Esophagus mucosa (tissue), 1 donor: ENCODE measurements at places on chromosomes 5 and 9.

DNA sequence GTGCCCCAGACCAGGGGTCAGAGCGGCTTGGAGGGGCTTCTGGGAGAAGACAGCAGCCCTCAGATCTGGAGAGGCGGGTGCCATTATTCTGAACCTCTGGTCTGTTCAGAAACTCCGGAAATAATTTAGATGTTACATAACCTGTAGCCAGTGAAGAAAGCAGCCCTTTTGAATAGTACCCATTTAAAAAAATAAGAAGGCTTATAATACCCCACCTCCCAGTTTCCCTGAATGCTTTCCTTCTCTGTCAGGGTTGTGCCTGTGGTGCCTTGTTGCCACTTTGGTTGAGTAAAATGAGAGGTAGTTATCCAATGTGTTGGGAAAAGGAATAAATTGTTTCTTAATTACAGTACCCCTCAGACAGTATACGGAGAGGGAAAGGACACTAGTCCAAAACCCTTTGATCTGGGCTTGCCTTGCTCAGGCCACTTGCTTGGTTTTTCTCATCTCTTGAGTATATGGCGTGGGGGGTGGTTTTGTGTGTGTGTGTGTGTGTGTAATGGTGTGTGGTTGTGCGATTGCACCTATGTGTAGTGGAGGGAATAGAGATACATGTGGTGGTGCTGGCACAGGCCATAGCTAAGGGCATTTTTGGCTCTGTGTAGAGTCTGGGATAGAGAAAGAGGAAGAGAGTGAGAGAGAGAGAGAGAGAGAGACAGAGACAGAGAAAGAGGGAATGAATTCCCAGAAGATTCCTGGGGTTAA lies 59.1 kb upstream of the TLR4 start:
- no peak for ATAC-seq

DNA sequence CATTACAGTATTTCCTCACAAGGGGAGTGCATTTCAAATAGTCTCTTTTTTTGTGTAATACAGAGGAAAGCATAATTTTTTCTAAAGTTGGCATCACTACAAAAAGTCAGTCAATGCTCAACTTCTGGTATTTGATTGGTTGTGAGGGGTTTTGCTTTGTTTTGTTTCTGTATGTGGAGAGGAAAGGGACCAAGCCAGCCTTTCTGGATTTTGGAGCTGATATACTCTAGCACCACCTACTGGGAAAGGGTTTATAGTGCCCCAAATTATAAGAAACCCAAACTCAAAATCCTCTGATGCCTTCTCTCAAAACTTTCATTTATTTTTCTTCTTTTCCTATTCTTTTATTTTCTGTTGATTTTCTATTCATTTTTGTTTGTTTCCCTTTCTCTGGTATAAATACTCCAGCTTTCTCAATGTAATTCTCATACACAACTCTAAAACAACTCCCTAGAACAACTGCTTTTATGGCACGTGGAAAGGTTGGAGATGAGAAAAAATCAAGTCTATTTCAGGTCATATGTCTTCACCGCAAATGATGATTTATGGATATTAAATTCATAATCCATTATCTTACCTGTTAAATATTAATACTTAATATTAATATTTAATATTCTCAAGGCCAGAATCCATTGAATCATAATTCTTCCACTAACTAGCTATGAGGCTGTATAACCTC lies 69.5 kb upstream of the ANXA1 start:
- peak; percentile 62 for ATAC-seq

DNA sequence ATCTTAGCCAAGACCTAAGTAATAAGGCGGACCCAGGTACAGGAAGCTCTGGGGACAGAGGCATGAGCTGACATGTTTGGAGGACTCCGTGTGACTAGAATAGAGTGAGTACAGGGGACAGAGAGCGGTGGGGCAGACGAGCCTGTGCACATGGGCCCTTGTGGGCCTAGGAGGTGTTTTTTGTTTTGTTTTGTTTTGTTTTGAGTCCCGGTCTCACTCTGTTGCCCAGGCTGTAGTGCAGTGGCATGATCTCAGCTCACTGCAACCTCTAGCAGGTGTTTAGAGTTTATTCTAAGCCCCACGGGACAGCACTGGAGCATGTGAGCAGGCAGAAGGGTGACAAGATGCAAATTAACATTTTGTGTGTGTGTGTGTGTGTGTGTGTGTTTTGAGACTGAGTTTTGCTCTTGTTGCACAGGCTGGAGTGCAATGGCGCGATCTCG lies 3.1 kb upstream of the EEIG1 start:
- ATAC-seq, result no peak

DNA sequence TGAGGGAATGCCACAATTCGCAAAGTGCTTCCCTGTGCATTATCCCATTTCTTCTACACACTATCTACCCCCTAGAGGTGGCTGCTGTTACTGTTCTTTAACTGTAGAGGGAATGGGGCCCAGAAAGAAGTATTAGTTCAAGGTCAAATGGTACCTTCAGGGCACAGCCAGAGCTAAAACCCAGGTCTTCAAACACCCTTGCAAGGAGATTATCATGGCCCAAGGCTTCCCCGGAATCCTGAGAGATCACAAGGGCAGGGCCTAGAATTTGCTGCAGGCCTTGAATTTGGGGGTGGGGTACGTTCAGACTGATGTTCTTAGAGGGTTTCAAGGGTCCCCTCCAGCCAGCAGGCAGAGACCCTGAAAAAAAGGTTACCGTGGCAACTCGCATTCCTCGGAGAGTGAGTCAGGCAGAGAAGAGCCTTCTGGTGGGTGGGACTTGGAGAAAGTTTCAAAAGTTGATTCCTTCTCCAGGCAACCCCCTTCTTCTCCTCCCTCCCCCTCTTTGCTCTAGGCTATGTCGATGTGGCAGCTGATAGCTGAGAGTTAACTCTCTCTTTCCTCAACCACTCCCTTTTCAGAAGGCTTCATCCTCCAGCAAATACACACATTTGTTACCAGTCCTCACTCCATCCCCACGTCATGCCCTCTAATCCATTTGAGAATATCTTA lies 1.9 kb downstream of the SPARC start:
- ATAC-seq, result peak; percentile 38

GRCh38 chr9:123341816-123342215 lies 14.2 kb upstream of the CRB2 start:
- ATAC-seq, result no peak

GRCh38 chr5:16702964-16703363 lies 86.2 kb upstream of the RETREG1 start:
- no peak for ATAC-seq

GRCh38 chr5:34625246-34625645 lies 30.9 kb upstream of the RAI14 start:
- no peak for ATAC-seq

- ATAC-seq, result peak; percentile 77
Observed at GRCh38 chr5:53333160-53333559, 147.3 kb upstream of the FST start.

DNA sequence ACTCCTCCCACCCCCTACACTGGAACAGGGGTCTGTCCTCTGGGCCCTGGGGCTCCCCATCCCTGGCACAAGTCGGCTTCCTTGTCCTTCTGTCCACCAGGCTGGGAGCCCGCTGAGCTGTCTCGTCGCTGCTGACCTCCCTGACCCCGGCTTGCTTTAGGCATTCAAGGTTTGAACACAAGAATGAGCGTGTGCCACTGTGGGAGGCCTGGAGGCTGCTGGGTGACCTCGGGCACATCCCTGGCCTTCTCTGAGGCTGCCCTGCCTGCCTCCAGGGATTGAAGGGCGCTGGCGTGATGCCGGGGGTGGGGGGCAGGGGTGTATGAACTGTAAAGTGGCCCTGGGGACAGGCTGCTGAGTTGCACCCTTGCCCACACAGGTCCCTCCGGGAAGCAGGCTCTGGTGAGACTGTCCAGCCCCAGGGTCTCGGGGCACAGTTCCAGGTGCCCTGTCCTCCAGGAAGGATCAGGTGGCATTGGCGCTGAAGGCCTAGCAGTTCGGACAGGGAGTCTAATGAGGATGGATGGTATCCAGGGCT lies 18.2 kb downstream of the FIBCD1 start:
- no peak for ATAC-seq

GRCh38 chr9:3553076-3553765 lies 27.4 kb upstream of the RFX3 start:
- ATAC-seq, result peak; percentile 28

DNA sequence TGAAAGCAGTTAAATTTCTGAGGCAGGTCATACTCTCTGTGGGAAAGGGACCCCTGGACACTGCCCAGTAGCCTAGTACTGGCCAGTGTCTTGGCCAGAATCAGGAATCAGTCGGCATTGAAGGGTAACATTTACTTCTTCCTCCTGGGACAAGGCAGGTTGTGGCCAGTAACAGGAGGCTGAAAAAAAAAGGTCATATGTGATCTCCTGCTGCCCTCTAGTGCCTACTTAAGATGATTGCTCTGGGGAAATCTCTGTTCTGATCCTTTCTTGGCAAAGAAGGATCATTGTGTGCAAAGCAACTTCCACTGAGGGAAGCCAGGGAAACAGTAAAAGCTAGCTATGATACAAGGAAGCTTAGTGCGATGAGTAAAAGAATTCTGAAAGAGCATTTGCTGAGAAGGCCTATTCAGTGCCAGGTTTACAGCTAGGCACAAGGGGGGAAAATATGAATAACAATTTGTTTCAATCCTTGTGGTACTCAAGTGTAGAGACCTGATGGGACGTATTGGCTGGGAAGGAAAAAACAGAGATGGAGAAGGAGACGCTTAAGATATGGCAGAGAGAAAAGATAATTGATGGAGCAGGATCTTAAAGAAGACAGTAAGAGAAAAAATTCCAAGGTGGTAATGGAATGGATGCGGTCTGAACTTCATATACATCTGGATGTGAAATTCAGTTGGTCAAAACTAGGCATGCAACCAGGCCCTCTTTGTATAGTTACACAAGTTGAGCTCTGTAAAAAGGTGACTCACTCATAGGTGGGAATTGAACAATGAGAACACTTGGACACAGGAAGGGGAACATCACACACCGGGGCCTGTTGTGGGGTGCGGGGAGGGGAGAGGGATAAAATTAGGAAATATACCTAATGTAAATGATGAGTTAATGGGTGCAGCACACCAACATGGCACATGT lies 25.8 kb upstream of the TRIM32 start:
- ATAC-seq, result peak; percentile 90

DNA sequence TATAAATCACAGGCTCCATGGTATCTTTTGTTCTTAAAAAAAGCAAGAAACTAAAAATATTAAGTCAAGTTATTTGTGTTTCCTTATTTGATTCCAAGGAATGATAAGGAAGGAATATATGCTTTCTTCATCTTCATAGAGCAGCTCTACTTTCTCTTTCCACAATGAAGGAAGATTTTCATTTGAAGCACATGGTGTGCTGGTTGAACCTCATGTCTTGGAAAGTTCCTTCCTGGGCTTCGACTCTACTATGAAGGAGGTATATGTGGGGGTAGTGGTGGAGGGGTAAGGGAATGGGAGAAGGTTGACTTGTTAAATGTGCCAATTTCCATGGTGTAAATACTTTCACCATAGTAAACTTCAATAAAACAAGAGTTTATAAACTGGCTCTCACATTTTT lies 698.0 kb downstream of the CETN3 start:
- ATAC-seq, result no peak

DNA sequence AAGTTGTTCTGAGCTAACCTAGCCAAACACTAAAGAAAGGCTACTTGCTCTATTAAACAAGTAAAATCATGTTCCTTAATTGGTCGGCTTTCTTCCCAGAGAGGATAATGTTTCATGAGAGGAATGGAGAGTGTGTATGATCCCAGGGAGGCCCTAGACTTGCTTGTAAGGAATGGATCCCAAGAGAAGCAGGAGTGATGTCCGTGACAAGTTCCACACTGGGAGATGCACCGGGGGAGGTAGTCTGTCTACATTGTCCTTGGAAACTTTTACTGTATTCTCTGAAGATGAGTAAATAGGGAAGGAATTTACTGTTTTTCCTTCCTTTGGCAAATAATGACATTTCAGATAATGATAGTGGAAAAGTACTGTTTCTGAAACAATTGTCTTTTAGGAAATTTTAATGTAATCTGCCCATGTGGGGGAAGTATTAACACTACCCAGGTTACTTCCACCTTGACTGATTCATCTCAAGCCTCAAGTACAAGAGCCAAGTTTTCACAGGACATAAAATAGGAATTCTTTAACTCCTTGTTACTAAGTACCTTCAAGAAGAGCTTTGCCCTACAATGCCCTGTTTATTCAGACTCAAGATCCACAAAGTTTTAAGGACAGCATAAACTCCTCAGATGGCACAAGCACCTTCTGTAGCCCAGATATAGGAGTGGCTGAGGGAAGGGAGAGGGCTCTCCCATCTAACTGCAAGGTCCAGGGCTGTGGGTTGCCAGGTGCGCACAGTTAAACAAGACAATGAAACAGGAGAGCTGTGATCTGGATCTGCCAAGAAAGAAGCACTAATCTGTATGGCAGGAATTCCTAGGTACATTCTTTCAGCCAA lies 152.1 kb downstream of the GNA14 start:
- ATAC-seq, result peak; percentile 29

DNA sequence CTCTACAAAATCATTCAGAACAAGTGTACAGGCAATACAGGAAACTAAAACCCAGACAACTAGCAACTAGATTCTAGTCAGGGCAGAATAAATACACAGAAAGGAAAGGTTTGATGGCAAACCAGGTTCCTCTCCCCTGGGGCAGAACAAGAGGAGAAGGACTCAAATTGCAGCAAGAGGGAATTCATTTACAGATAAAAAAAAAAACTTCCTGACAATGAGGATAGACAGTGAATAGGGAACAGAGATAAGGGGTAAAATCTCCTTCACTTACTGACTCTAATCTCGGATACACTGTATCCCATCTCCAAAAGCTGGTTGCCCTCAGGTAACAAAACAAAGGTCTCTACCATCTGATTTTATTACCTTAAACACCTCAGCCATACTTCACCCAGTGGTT lies 244.0 kb downstream of the SEC61B start:
- ATAC-seq, result no peak

- ATAC-seq, result no peak
Observed at GRCh38 chr5:107739661-107740060, 68.9 kb upstream of the EFNA5 start.

- ATAC-seq, result no peak
Observed at GRCh38 chr9:105957830-105958229, 263.5 kb downstream of the TMEM38B start.

- ATAC-seq, result peak; percentile 81
Observed at GRCh38 chr9:38008168-38009034, 60.6 kb downstream of the SHB start.

DNA sequence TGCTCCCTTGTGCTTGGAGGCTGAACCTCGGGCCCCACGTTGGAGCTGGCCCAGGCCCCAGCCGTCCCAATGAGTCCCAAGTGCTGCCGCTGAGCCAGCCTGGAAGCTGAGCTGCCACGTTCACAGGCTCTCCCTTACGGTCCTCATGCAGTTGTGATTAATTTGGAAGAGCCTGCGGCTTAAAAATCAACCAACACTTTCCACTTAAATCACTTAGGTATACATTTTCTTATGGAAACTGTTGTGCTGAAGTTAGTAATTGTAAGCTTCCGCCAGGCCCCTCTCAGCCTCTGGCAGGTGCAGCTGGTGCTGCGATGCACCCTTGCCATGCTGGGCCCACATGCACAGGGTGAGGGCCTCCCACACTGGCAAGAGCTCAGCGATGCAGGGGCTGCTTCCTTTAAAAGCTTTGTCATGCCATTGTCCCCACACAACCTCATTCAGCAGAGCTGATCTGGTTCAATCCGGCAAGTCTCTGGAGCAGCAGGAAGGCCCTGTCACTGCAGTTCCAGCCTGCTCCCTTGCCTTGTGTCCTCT lies 61.0 kb downstream of the IPPK start:
- no peak for ATAC-seq
